Activated CD8-positive, alpha-beta T cell treated with anti-CD3 and anti-CD28 coated beads, Interleukin-2, amount 10 ng/mL, durations not matched to agents 7 days and 5 days (primary cell): ENCODE measurements at places on chromosomes 16 and 17. TPM values are rescaled to one million over a fixed set of nuclear protein-coding genes. Genes with fewer than 3 reads are reported as not detected.
A peak's percentile ranks its signal among the peaks of the same experiment; 100 is the strongest.

DNA sequence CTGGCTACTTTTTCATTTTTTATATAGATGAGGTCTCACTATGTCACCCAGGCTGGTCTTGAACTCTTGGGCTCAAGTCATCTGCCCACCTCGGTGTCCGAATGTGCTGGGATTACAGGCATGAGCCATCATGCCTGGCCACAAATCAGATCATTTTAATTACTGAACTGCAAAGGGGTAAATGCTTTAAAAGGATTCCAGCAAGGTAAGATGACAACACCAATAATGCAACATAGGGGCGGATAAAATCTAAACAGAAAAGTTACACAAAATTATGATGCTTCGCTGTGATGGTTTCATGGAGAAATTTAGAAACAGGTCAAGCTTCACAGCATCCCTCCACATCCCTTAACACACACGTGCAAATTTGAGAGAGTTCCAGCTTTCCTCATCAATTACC, 32.3 kb downstream of the AXIN1 start:
- H3K4me3 ChIP-seq, result no peak overlapping the region
- no peak overlapping the region for H3K27ac ChIP-seq
- peaks cover 8% of the 10 kb centered on the region for H3K36me3 ChIP-seq
- peaks cover 36% of the 10 kb centered on the region for H3K4me1 ChIP-seq

DNA sequence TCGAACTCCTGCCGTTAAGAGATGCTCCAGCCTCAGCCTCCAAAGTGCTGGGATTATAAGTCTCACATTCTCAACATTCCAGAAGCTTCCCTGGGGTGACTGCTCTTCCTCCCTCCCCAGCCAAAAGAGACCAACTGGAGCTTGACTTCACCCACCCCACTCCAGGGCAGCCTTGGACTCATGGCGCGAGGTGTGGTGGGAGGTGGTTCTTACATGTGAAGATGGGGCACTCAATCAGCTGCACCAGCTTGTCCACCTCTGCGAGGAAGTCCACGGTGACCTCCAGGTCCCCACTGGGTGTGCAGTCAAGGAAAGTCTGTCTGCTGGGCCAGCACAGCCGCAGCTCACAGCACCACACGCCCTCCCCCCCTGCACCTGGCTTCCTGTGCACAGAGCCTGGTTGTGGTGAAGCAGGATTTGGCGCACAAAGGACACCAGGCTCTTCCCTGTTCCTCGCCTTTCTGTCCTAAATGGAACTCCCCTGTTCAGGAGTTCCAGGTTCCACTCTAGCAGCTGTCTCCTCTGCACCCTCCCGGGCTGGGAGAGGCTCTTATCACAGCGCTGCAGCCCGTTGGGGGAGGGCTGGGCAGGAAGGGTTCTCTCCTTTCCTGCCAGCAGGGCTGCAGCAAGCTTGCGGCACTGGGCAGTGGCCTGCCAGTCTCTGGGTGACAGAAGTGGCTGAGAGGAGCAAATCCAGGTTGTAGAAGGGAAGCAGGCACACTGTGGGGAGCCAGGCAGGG, 9.6 kb upstream of the MTSS2 start:
- no peaks in the 10 kb centered on the region for H3K27me3 ChIP-seq
- DNase-seq, result peak; percentile 68
- peak overlapping the region; percentile 56 for H3K4me3 ChIP-seq
- peaks cover 45% of the 10 kb centered on the region for H3K4me1 ChIP-seq

DNA sequence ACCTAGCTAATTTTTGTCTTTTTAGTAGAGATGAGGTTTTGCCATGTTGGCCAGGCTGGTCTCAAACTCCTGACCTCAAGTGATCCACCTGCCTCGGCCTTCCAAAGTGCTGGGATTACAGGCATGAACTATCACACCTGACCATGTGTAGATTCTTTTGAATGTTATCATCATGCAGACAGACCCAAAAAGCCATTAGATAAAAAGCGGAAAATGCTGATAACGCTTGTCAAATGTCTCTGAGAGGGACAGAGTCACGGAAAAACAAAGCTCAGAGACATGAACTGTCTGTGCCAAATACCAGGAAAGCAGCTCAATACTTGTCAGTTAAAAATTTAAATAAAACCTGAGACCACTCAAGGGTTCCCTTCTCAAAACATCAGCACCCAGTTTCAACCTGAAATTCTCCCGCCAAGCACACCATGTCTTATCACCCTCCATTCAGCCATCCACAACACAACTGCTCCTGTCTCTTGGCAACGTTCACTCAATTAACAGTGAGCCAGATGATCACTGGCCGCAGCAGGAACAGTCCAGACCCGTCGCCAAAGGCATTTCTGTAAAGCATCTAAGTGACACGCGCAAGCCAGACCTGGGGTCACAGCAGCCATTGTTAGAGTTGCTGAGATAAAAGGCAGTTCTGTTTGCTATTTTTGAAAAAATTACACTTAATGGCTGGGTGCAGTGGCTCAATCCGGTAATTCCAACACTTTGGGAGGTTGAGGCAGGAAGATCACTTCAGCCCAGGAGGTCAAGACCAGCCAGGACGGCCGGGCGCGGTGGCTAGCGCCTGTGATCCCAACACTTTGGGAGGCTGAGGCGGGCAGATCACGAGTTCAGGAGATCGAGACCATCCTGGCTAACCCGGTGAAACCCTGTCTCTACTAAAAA, 29.7 kb downstream of the FANCA start:
- H3K4me3 ChIP-seq, result peak overlapping the region; percentile 5
- peak overlapping the region; percentile 63 for H3K27ac ChIP-seq
- no peaks in the 10 kb centered on the region for H3K27me3 ChIP-seq
- DNase-seq, result no peak
- H3K4me1 ChIP-seq, result peaks cover 33% of the 10 kb centered on the region

DNA sequence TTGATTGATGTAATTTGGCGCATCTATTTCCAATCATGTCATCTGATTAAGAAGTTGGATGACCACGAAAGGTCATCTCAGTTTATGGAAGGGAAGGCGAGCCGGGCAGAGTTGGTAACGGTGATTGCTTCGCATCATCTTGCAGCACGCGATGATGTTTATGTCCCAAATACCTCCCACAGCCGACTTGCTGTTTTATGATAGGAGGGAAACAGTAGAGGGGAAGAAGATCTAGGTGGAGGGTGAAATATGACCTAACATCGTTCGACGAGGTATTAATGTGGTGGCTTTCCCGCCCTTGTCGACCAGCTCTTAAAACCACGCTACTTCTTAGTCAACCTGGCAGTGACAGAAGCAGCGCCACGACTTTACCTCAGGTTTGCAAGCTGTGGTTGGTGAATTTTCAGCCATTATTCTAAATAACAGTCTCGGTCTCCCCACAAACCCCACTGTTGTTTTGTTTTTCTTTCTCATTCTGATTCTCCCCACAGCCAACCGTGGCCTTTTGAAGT, 805 bp upstream of the TANC2 start:
- H3K27me3 ChIP-seq, result peaks cover 46% of the 10 kb centered on the region
- peaks cover 33% of the 10 kb centered on the region for H3K4me1 ChIP-seq
- H3K4me3 ChIP-seq, result peak overlapping the region; percentile 85
- peaks cover 2% of the 10 kb centered on the region for H3K36me3 ChIP-seq

DNA sequence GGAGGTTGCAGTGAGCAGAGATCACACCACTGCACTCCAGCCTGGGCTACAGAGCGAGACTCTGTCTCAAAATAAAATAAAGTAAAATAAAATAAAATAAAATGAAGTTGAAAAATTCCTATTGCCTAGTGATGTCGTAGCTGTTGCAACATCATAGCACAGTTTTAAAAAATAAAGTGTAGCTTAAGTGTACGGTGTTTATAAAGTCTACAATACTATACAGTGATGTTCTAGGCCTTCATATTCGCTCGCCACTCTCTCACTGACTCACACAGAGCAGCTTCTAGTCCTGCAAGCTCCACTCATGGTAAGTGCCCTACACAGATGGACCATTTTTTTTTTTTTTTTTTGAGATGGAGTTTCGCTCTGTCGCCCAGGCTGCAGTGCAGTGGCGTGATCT, 43.5 kb upstream of the MNT start:
- no peaks in the 10 kb centered on the region for H3K27me3 ChIP-seq
- H3K27ac ChIP-seq, result no peak overlapping the region
- DNase-seq, result no peak
- H3K4me3 ChIP-seq, result no peak overlapping the region

DNA sequence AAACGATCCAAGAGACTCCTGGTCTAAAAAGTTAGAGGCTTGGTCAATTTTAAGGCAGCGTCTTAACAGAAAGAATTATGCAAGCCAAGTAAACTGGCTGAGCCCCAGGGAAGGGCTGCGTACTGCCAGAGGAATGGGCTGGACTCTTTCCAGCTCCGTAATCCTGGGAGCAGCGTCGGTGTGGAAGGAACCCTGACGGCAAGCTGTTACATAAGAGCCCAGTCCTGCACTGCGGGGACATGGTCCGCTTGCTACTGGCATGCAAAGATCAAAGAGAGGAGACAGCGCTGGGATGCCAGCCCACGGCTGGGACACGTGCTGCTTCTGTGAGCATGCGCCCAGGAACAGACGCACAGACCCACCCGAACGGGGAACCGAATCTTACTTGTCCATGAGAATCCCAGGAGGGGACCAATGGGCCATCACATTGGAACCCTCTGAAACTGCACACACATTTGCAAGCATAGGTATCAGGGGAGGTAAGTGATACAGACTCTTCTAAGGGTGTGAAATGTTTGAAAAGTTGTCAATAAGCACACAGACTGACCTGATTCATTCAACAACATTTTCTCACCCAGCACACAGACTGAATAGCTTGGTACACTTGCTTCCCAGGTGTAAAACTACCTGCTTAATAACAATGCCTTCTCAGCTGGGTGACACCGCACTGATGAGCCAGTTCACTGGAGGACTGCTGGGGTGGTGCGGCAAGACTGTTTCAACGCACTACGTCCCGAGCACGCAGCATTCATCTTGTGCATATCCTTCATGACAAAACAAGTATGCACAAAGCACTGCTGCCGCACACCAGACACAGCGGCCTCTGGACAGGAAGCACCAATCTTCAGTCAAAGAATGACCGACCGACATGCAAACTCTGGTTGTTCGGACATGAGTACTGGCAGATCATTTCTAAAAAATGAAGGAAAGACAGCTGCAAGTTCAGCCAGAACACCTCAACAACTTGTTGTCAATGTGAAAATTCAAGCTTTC, 94.9 kb downstream of the ANKRD11 start:
- H3K27me3 ChIP-seq, result no peaks in the 10 kb centered on the region
- H3K36me3 ChIP-seq, result peaks cover 27% of the 10 kb centered on the region
- H3K27ac ChIP-seq, result no peak overlapping the region
- peaks cover 39% of the 10 kb centered on the region for H3K4me1 ChIP-seq
- DNase-seq, result no peak

GRCh38 chr17:40515491-40516041, 14.1 kb upstream of the TNS4 start:
- peak overlapping the region; percentile 84 for H3K27ac ChIP-seq
- DNase-seq, result peak; percentile 64
- peaks cover 67% of the 10 kb centered on the region for H3K4me1 ChIP-seq

- no peak for DNase-seq
- no peaks in the 10 kb centered on the region for H3K4me1 ChIP-seq
- H3K36me3 ChIP-seq, result no peaks in the 10 kb centered on the region
- H3K27me3 ChIP-seq, result no peaks in the 10 kb centered on the region
- H3K4me3 ChIP-seq, result no peak overlapping the region
Measured at GRCh38 chr16:82302042-82302727, 132.2 kb upstream of the MPHOSPH6 start.

DNA sequence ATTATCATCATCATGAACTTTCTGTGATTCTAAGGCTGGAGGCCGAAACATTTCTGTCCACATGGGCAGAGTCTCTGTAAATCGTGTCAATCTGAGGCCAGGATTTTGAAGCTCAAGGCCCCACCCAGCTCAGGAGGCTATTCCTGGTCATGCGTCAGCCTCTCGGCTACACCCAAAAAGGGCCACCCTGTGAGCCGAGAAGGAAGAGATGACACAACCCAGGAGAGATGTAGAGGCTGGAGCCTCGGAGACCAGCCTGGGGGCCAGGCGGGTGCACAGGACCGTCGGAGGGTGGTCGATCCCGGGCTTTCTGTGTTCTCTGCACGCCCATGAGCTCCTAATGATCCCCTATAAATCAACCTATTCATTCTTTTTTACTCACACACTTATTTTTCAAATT, 1.1 kb upstream of the CACNG1 start:
- no peaks in the 10 kb centered on the region for H3K4me1 ChIP-seq
- no peaks in the 10 kb centered on the region for H3K27me3 ChIP-seq
- DNase-seq, result no peak
- H3K4me3 ChIP-seq, result no peak overlapping the region
- no peaks in the 10 kb centered on the region for H3K36me3 ChIP-seq
- no peak overlapping the region for H3K27ac ChIP-seq

GRCh38 chr17:65102788-65103187, 34.4 kb upstream of the RGS9 start:
- no peak overlapping the region for H3K27ac ChIP-seq
- H3K4me1 ChIP-seq, result peaks cover 13% of the 10 kb centered on the region
- H3K4me3 ChIP-seq, result no peak overlapping the region
- H3K27me3 ChIP-seq, result peaks cover 8% of the 10 kb centered on the region

DNA sequence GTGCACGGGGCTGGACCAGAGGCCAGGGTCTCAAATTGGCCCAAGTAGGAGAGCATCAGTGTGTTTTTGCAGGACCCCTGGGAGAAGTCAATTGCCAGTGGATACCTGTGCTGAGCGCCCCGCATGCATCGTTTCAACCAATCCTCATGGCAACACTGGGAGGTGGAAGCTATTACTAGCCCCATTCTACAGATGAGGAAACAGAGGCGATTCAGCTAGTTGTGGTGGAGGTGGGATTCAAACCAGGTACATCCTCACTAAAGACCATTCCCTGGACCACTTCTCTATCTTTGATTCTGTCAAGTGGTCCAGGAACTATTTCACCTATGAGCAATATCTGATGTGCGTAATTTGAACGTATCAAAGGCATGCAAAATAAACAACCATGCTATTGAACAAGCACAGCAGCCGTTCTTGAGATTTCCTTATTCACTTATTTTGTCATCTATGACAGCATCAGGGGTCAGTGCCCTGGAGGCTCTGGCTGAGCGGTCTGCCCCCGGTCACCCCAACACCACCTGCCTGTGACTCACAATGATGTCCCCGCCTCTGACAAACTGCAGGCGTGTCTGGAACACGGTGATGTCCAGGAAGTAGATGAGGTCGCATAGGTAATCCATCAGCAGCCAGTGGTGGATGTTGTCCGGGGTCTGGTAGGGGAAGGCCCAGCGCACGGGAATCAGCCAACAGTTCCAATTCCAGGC, 54.0 kb downstream of the CNGB1 start:
- H3K36me3 ChIP-seq, result no peaks in the 10 kb centered on the region
- no peak overlapping the region for H3K4me3 ChIP-seq

DNA sequence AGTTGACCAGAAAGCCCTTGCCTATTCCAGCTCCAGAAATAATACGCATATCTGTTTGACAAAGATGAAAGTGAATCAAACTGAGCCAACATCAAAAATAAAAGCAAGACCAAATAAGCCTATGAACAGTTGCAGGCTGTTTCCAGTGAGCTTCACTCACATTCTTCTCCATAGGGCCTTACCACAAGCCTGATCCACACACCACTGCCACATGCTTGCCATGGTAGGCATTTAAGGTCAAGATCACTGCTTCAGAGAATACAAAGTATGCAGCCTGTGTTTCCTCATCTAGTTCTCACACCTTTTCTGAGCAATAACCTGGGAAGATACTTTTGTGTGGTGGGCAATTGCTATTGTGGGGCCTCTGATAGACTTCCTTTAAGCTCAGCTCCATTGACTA, 1060.2 kb downstream of the CDH11 start:
- no peaks in the 10 kb centered on the region for H3K36me3 ChIP-seq
- no peaks in the 10 kb centered on the region for H3K27me3 ChIP-seq
- H3K4me3 ChIP-seq, result no peak overlapping the region
- no peaks in the 10 kb centered on the region for H3K4me1 ChIP-seq

TBC1D3 gene
- total RNA-seq, result not detected

LPO gene
- not detected for total RNA-seq
